ENCODE measurements at places on chromosomes 2 and 18. TPM values are rescaled to one million over a fixed set of nuclear protein-coding genes. Genes with fewer than 3 reads are reported as not detected.

GRCh38 chr2:100832885-100833284 is 12.9 kb downstream of the NPAS2 start:
- no peaks in the 10 kb centered on the region for H3K36me3 ChIP-seq
- DNase-seq, result no peak
- no peak overlapping the region for H3K27ac ChIP-seq
- H3K4me3 ChIP-seq, result no peak overlapping the region

DNA sequence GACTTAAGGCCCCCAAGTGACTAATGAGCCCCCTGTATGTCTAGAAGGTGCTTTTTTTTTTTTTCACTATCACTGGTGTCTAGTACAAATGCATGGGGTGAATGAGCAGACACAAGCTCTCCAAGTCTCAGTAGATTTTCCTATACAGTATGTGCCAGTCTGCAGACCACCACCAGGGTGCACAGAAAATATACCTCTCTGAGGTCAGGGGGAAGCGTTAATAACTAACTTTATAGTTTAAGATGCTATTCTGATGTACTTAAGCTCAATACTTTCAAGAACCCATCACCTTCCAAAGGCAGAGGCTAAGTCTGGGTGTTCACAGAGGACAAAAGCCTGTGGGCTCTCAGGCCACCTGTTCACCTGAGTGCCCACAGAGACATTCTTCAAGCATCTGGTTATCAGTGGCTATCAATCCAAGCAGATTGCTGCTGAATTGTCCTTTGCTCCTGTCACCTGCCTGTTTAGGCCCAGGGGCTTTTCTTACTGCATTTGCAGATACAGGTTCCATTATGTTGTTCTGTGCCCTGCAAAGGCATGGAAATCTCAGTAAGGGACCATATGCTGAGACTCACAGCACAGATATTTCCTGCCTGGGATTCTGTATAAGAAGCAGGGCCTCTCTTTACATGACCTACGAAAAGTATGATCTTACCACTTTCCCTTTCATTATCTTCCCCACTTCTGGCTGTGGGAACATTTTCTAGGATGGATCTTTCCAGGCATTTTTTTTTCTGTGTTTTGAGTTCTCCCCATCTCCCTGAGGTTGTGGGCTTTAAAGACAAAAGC is 534.6 kb downstream of the TNS1 start:
- no peaks in the 10 kb centered on the region for H3K36me3 ChIP-seq
- no peak for DNase-seq
- H3K4me1 ChIP-seq, result no peaks in the 10 kb centered on the region
- H3K4me3 ChIP-seq, result no peak overlapping the region

GRCh38 chr2:236163471-236164200 is 4.5 kb downstream of the GBX2 start:
- no peak overlapping the region for H3K27ac ChIP-seq
- H3K36me3 ChIP-seq, result no peaks in the 10 kb centered on the region
- no peak overlapping the region for H3K4me3 ChIP-seq
- peaks cover 6% of the 10 kb centered on the region for H3K4me1 ChIP-seq
- no peak for DNase-seq

DNA sequence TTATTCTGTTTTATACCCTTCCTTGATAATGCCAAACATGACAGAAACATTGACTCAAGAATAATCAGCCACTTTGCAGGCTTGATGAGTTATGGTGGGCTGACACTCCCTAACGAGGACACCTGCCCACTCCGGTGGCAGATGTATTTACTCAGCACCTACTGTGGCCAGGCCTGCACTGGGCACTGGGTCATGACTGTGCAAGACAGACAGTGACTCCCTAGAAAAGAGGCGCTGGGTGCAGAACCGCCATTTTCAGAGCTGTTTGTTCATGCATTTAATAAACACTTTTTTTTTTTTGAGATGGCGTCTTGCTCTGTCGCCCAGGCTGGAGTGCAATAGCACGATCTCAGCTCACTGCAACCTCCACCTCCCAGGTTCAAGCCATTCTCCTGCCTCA is 32.5 kb downstream of the SNED1 start:
- DNase-seq, result no peak
- H3K4me1 ChIP-seq, result no peaks in the 10 kb centered on the region
- no peaks in the 10 kb centered on the region for H3K36me3 ChIP-seq

DNA sequence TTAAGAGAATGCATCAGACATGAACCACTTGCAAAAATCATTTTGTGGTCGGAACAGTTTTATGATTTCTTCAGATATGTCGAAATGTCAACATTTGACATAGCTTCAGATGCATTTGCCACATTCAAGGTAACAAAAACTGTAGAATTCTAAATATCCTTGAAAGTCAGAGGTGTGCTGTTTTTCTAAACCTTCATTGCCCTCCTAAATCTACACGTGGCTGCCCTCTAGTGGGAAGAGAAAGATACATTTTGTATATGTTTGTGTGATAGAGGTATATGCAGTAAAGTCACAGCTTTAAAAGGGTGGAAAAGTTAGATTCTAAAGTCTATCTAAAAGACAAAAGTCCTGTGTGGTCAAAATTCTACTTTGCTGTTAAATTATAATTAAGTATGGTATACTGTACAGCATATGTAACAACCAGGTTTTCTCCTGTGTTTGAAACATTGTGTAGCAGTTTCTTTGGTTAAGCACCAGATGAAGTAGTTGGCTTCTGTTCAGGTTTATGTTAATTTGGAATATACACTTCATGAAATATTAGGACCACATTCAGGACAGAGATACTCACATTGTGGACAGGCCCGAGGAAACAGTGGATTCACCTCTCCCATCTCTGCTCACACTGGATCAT is 65.9 kb upstream of the ITM2C start:
- no peak overlapping the region for H3K27ac ChIP-seq
- H3K27me3 ChIP-seq, result peaks cover under 1% of the 10 kb centered on the region
- DNase-seq, result peak; percentile 27
- no peak overlapping the region for H3K4me3 ChIP-seq

GRCh38 chr2:232228332-232228731 is 150.2 kb upstream of the ALPP start:
- no peak overlapping the region for H3K27ac ChIP-seq
- H3K4me3 ChIP-seq, result no peak overlapping the region
- H3K4me1 ChIP-seq, result peaks cover 14% of the 10 kb centered on the region
- no peaks in the 10 kb centered on the region for H3K27me3 ChIP-seq
- DNase-seq, result no peak
- no peaks in the 10 kb centered on the region for H3K36me3 ChIP-seq

DNA sequence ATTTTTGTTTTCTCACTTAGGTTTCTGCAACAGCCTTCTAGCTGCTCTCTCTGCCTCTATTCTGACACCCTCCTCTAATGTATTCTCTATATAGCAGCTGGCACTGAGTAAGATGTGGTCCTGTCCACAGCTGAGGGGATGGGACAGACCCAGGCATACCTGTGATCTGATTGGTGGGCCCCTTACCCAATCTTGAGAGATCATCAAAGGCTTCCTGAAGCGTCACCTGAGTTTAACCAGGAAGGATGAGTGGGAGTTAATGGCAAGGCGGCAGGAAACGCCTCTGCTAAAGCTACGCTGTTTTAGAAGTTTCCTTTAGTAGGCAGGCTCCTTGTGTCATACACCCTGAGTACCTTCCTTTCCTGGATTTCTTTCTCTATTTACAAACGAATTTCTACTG is 5.7 kb upstream of the TET3 start:
- H3K36me3 ChIP-seq, result peaks cover 1% of the 10 kb centered on the region
- peak overlapping the region; percentile 67 for H3K4me3 ChIP-seq
- peak; percentile 47 for DNase-seq
- H3K27me3 ChIP-seq, result peaks cover 22% of the 10 kb centered on the region
- H3K27ac ChIP-seq, result peak overlapping the region; percentile 61

GRCh38 chr2:70202236-70202806 is 11.5 kb upstream of the C2orf42 start:
- no peak overlapping the region for H3K27ac ChIP-seq
- H3K4me1 ChIP-seq, result no peaks in the 10 kb centered on the region
- no peak for DNase-seq
- no peaks in the 10 kb centered on the region for H3K27me3 ChIP-seq
- no peak overlapping the region for H3K4me3 ChIP-seq
- no peaks in the 10 kb centered on the region for H3K36me3 ChIP-seq

DNA sequence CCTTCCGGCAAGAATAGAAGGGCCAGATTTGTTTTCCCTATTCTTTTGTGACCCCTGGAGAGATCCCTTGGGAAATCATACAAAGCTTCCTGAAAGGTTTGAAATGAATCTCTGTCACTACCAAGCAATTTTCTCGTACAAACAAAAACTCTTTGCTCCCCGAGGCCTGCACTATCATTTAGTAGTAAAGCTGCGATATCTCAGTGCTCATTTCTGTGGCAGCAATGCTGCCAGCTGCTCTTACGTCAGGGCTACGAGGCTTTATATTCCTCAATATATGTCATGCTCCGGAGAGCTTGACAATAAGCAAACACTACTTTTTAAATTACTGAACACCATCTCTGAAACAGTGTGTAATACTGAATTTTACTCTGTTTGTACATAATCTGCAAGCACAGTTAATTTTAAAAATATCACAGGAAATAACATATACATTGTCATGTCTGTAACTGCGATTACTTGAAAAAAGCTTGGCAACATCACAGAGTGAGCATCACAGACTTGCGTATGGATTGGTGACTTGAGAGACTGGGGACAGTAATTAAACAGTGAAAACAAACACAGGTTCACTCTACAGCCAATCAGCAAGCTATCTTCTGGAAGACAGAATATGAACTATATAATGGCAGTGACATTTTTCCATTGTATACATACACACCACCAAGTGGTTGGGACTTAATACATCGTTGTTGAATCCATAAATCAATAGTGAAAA is 403.3 kb upstream of the NETO1 start:
- H3K27me3 ChIP-seq, result no peaks in the 10 kb centered on the region
- H3K4me1 ChIP-seq, result no peaks in the 10 kb centered on the region
- H3K36me3 ChIP-seq, result no peaks in the 10 kb centered on the region
- H3K27ac ChIP-seq, result no peak overlapping the region

DNA sequence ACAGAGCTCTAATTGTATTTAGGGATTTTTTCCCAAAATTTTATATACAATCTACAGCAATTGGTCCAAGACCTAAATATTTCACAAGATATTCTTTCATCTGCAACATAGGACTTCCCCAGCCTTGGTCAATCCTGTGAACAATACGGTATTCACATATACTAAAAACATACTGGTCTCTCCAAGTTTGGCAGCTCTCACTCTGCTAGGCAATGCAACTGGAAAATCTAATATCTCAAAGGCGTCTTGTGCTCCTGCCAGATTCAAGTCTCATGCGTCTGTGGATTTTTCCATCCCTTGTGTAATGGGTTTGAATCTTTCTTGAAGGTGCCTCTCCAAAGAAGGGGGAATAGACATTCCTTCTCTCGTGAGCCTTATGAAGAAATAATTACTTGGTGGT is 27.4 kb upstream of the MBOAT2 start:
- no peak overlapping the region for H3K4me3 ChIP-seq
- H3K4me1 ChIP-seq, result peaks cover 6% of the 10 kb centered on the region
- H3K36me3 ChIP-seq, result no peaks in the 10 kb centered on the region
- no peak for DNase-seq
- H3K27ac ChIP-seq, result no peak overlapping the region

GRCh38 chr2:99338029-99338585 is 918 bp downstream of the EIF5B start:
- peaks cover 6% of the 10 kb centered on the region for H3K36me3 ChIP-seq
- no peak overlapping the region for H3K4me3 ChIP-seq
- peaks cover 39% of the 10 kb centered on the region for H3K4me1 ChIP-seq
- no peak for DNase-seq

GRCh38 chr2:150589681-150590080 is 102.2 kb upstream of the RND3 start:
- no peaks in the 10 kb centered on the region for H3K27me3 ChIP-seq
- H3K4me1 ChIP-seq, result no peaks in the 10 kb centered on the region
- H3K36me3 ChIP-seq, result no peaks in the 10 kb centered on the region
- H3K4me3 ChIP-seq, result no peak overlapping the region

- no peaks in the 10 kb centered on the region for H3K4me1 ChIP-seq
- H3K36me3 ChIP-seq, result no peaks in the 10 kb centered on the region
- DNase-seq, result no peak
- no peak overlapping the region for H3K27ac ChIP-seq
- H3K27me3 ChIP-seq, result no peaks in the 10 kb centered on the region
- H3K4me3 ChIP-seq, result no peak overlapping the region
Observed at GRCh38 chr2:231819447-231820042, 33.3 kb downstream of the COPS7B start.

Gene CPO
- not detected for total RNA-seq

Gene FOXI3
- not detected for total RNA-seq

Gene ALK
- total RNA-seq, result not detected

Gene FLACC1
- total RNA-seq, result 1.1 TPM
